ENCODE measurements at places on chromosomes 2 and 18.

DNA sequence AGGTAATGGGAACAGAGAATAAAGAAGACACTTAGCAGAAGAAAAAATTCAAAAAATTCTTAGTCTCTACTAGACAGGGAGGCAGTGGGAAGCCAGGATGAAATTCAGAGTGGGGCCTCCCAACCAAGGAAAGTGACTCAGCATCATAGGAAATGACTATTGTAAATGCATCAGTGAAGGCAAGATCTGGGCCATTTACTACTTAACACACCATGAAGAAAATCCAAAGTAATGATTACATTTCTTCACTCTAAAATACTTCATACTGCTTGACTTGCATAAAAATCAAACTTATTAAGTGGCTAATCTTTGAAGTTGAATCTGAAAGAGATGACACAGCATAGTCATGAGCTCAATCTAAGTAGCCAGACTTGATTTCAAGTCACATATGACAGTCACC lies 405.8 kb upstream of the SLC39A10 start:
- DNase-seq = no peak

- DNase-seq = no peak
Measured at GRCh38 chr2:143176606-143177005, 47.4 kb downstream of the ARHGAP15 start.

DNA sequence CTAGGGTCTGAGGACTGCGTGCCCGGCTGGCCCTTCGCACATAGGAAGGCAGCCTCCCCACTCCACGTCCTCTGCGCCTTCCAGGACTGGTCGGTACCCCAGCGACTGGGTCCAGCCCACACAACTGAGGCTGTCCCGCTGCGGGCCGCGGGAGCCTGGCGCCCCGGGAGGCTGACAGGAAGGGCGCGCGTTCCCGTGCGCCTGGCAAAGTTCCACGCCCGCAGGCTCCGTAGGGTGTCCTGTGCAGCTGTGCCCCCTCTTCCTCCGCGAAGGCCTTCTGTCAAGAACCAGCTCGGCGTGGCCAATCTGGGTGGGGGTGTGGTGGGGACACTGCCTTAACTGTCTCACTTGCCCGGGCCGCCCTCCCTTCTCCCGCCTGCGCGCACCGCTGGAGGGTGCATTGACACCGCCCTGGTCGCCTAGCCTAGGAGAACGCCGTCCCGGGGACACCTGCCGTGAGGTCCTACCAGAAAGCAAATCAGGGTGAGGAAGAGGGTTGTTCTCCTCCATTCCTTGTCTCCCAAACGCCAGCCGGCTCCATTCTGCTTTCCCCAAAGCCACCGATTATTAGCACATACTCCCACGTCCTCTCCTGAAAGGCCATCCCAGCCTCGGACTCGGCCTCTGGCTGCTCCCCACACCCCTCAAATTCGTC lies 618 bp upstream of the LYPD1 start:
- no peak for DNase-seq

GRCh38 chr18:59691996-59692395 lies 5.2 kb downstream of the CCBE1 start:
- DNase-seq = no peak

DNA sequence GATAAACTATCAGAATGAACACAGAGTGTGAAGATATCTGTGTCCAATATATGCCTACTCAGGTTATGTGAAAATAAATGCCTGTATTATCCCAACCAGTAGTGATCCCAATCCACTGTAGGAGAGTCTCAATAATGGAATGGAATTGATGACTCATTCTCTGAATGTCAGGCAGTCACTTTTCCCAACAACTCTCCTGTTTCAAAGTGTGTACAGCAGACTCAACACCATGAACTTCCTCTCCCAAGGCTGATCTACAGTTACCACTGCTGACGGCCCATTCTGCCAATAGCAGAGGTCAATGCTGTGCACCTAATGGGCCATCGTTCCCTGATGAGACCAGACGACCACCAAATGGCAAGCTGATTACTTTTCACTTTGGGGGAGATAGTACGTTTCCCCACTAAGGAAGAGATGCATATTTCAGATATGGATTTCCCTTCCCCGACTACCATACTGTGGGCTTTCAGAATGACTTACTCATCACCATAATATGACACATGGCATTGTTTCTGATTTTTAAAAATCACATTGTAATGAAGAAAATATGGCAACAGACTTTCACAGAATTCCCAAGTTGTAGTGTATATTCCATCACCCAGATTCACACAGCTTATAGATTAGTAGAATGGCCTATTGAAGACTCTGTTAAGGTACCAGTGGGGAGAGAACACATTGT lies 601.7 kb upstream of the VRK2 start:
- no peak for DNase-seq

DNA sequence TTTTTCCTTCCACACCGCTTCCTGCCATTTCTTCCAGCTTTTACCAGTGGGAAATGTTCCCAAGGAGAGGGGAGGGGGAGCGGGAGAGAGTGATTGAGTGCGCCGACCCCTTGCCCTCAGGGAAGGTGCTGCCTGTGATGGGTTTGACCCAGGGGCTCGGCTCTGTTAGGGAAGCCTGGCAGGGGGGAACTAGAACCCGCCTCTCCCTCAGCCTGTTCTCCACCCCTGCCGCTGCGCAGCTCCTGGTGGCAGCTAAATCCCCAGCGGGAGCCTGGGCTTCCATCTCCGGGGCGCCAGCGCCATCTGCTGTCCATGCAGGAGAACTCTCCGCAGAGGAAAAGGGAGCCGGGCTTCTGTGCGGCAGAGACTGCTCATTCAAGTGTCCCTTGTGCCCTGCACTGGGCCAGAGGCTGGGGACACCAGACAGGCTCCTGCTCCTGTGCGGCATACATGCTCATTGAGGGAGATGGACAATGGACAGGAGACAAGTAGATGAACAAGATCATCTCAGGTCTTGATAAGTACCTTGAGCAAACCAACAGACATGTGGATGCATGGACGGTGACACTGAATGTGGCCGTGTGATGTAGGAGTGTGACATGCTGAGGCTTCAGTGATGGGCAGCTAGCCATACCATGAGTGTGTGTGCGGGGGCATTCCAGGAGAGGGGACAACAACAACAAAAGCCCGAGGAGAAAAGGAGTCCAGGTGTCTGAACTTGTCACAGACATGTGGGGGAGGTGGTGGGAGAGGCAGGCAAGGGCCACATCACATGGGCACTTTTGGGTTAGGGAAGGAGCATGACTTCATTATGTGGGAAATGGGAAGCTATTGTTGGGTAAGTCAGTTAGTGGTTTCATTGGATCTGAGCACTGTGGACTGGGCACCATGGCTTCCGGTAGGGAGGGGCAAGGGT lies 13.3 kb downstream of the CHPF start:
- peak; percentile 86 for DNase-seq

DNA sequence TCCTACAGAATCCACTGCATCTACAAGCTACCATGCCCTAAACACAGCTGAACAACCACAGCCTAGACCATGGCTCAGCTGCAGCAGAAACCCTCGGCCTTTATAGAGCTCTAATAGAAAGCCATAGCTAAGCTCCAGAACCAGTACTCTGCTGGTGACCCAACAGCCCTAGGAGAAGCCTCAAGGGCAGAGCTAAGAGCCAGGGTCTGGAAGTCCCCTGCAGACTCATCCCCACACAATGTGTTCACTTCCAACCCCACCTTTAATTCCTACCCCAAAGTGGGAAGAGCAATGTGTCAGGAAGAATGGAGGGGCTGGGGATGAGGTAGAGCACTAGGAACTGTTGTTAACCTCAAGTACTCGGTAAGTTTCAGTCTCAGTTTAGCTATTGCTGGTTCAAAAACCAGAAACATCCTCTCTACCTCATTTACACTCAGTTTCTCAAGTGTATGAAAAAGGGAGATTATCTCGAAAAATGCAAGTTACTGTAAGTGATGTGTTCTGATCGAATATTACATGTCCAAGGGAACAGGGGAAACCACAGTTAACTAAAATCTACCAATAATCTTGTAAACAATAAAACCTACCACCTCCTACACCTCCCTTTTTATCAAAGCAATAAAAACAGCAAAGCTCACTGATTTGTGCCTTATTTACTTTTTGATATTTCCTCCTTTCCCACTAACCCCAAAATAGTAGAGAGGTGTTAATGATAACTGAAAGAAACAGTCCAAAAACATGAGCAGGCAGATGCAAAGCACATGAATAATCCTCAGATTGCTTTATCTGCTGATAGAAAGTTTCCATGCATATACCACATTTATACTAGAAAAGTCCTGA lies 36.2 kb downstream of the THADA start:
- DNase-seq = no peak

DNA sequence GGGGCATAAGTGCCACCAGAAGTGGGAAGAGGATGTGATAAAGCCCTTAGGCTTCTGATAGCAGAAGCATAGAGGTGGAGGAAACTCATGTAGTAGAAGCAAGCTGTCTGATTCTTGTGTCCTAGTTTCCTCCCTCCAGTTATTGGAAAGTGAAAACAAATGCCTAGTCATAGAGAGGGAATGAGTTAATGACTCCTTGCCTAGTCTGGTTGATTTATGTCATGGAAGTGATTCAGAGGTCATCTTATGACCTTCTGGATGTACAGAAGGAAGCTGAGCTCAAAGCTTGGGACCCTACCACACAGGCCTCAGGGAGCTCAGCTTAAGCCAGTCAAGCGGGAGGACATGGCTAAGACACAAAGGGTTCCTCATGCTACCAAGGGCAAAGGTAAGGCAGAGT lies 232.2 kb downstream of the THSD7B start:
- no peak for DNase-seq

- no peak for DNase-seq
Measured at GRCh38 chr18:3466872-3467271, 16.9 kb downstream of the TGIF1 start.

DNA sequence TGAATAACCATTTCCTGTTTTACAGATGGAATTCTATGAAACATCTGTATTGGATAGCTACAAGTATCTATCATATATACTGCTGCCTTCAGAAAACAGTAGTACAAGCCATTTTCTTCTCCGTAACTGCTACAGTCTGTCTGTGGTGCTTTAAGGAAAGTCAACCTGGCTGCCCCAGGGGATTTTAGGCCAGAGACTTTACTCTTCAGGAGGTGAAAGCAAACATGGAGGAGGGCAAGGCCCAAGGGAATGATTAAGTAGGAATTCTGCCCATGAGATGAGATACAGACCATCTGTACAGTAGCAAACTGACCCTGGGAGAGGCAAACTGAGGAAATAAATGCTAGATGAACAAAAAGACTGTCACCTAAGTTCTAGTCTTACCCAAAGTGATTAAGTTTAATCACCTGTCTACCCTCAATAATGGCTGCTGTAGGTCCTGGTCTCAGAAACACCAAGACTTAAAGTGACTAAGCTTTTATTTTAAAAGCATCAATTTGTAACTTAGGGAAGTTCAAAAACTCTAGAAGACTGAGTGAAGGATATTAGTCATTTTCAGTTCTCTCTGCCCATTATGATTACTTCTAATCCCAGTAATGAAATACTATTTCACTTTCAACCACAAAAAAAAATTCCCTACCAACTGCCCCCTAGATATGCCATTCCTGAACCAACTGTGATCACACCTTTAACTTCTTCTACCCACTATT lies 14.8 kb downstream of the MBD2 start:
- no peak for DNase-seq

- DNase-seq = no peak
Measured at GRCh38 chr2:76381624-76382023, 670.9 kb upstream of the GCFC2 start.

All from amygdala (tissue), 56 donors.